Astrocyte of the cerebellum (primary cell): ENCODE measurements at places on chromosomes 13 and 19.

- DNase-seq = no peak
These were observed 26.7 kb downstream of the FLT1 start for GRCh38 chr13:28468023-28468915.

DNA sequence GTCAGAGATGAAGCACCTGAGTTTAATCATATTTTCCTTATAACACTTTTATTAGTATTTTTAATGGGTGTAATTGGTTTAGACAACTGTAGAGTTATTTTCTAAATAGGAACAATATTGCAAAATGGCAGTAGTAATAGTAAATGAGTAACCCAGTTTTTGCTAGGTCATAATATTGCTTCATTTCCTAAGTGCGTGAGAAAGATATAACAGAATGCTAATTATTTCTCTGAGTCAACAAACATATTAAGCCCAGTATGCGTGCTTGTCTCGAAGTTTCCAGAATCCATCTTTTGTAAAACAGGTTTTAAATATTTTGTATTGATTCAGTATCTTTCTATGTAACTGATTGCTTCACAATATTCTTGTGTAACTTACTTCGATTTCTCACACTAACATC lies 315.3 kb downstream of the MYO16 start:
- no peak for DNase-seq

GRCh38 chr13:42874221-42874620 lies 92.8 kb downstream of the FAM216B start:
- DNase-seq = no peak

GRCh38 chr19:14030997-14031718 lies 404 bp upstream of the IL27RA start:
- DNase-seq = no peak

- DNase-seq = no peak
These were observed 25.1 kb downstream of the TMPRSS9 start for GRCh38 chr19:2385053-2385721.

DNA sequence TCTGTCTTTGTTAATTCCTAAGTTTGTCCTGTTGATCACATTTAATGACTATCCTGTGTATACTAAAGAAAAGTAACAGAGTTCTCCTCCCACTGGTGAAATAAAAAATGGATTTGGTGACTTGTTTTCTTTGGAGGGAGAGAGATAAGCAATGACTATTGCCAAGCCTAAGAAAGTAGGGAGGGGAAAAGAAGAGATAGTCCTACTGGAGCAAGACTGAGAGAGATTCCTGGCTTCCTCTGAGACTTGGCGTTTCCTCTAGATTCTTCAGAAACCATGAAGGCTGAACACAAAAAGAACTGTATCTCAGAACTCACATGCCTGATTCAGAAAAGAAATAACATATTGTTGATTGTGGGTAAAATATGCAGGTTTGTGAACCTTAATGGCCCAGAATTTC lies 406.5 kb downstream of the FOXO1 start:
- no peak for DNase-seq

GRCh38 chr19:32459204-32459865 lies 53.8 kb downstream of the DPY19L3 start:
- no peak for DNase-seq

GRCh38 chr13:111659219-111659775 lies 338.9 kb downstream of the TEX29 start:
- no peak for DNase-seq

- DNase-seq = no peak
These were observed 5.1 kb downstream of the TMEM272 start for GRCh38 chr13:51839711-51840540.

GRCh38 chr13:43953370-43953769 lies 73.7 kb downstream of the LACC1 start:
- no peak for DNase-seq
